ENCODE measurements at places on chromosomes 5 and 9.

GRCh38 chr9:107489144-107489673, 360 bp downstream of the KLF4 start:
- peak; percentile 78 for DNase-seq

DNA sequence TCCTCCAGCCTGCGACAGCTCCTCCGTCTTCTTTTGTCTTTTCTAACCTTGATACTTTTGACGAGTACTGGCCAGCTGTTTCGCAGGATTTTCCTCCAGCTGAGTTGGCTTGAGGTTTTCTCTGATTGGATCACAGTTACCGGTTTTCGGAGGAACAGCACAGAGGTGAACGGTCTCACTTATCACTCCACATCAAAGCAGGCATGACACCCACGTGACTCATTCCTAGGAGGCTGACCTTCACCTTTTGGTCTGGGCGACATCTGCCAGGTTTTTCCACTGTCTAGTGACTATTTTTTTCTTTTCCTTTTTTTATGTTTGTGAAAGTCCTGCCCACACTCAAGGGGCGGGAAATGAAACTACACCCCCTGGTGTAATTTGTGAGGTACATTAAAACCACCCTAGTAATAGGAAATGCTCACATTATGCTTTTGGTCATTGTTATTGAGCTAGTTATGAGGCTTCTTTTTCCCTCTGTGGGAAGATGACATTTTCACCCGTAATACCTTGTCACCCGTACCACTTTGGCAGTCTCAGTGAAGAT, 319.2 kb downstream of the GADD45G start:
- peak; percentile 73 for DNase-seq

GRCh38 chr5:66906021-66906420, 290.6 kb downstream of the CD180 start:
- no peak for DNase-seq

DNA sequence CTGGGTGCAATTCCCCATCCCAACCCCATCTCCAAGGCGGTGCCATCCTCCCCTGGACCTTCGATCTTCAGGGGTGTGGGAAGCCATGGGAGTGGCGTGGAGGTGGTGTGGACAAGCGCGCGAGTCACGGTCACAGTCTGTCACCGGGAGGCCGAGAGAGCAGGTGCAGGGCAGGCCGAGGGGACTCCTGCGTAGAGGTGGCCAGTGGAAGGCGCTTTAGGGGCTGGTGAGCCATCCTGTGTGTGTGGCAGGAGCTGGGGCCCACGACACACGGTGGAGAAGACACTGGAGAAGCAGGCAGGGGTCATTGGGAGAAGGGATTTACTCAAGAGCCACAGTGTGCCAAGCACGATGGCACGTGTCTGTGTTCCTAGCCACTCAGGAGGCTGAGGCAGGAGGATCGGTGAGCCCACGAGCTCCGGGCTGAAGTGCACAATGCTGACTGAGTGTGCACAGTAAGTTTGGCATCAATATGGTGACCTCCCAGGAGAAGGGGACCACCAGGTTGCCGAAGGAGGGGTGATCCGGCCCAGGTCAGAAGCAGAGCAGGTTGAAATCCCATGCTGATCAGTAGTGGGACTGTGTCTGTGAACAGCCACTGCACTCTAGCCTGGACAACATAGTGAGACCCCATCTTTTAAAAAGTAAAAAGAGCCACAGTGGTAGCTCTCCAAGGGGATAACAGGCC, 145.1 kb upstream of the PHYKPL start:
- DNase-seq, result no peak

GRCh38 chr5:121681229-121681855, 170.3 kb upstream of the FTMT start:
- DNase-seq, result peak; percentile 9

DNA sequence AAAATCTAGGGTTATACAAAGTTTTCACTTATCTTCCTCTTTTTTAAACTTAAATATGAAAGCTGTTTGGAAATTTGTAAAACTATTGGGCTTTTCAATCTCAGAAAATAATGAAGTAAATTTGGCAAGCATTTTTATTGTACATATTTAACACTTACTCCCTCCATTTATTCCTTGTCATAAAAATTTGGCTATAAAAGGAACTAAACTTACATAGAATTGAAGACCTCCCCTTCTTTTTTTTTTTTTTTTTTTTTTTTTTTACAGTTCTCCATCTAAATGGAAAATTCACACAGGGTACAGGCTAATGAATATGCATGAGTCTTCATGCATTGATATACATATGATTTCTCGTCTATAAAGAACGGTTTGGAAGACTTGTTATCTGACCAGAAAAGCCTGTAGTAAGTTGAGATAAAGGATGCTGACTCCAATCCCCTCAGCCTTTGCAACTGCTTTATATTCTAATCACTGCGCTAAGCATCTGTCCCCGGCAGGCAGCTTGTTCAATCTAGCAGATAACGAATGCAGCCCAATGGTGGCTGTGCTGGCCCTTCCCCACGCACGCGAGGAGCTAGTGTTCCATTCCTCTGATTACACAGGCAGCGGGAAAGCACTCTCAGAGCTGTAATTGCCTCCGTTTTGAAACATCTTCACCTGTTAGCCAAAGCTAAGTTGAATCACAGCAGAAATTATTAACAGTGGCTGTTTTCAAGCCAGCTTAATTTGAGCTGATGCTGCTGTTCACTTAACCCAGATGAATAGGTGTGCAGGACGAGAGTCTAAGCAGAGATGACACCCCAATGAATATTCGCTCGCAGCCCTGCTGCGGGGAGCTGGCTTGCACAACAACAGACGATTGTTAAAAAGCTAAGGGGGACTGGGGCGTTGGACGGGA, 453.8 kb upstream of the ZNF608 start:
- DNase-seq, result no peak

- DNase-seq, result no peak
Observed at GRCh38 chr5:51988634-51989033, 605.4 kb downstream of the ISL1 start.

Measured in DMS53 (cell line).